ENCODE measurements at places on chromosomes 7 and 10.
A peak's percentile ranks its signal among the peaks of the same experiment; 100 is the strongest.

- DNase-seq: peak; percentile 7
Measured at GRCh38 chr7:124101173-124101768, 68.4 kb upstream of the TMEM229A start.

DNA sequence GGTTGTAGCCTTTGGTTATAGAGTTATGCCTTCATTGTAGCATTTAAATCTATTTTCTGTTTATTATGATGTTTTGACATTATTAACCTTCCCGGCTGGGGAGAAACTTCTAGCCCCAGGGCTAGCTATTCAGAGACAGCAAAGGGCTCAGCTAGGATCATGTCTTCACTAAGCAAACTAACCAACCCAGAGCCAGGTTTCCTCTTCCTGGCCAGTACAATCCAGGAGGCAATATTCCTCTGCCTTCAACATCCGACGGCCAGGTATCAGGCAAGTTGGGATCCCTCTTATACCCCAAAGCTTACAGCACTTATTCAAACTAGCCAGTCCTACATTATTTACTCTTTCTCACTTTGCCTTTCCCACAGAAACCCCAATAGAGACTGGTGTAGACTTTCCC lies 1060.7 kb upstream of the GHITM start:
- DNase-seq: no peak

- no peak for DNase-seq
Measured at GRCh38 chr10:35185260-35186034, 58.8 kb downstream of the CREM start.

- DNase-seq: no peak
Measured at GRCh38 chr7:157124690-157125089, 14.0 kb upstream of the UBE3C start.

DNA sequence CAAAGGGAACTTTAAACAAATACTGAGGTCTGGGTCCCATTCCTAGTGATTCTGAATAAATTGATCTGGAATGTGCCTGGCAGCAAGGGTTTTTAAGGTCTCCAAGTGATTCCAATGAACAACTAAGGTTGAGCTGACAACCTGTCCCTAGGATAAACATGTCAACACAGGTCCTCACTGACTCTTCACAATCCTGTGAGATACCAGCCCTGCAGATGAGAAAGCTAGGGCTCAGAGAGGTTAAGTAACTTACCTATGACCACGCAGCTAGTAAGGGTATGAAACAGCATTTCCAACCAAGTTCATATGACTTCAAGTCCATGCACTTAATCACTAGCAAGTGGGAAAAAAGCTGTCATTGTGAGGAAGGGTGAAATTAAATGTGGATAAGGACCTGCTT lies 44.0 kb downstream of the SEM1 start:
- no peak for DNase-seq

DNA sequence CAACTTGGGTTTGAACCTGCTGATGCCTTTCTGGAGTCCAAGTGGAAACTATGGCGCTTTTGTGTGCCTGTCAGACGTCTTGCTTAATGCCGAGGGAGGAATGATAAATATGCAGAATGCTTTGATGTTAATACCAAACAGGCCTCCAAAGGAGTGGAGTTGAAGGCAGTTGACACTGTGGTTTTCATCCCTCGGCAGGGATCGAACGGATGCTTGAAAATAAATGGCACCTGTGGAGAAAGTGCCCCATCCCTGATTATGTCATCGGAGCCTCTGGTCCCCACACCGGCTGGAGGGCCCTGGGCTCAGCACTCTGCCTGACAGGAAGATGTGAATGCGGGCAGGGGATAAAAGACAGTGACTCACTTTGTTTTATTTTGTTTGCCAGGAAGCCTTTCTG lies 148.7 kb upstream of the GPR26 start:
- no peak for DNase-seq

DNA sequence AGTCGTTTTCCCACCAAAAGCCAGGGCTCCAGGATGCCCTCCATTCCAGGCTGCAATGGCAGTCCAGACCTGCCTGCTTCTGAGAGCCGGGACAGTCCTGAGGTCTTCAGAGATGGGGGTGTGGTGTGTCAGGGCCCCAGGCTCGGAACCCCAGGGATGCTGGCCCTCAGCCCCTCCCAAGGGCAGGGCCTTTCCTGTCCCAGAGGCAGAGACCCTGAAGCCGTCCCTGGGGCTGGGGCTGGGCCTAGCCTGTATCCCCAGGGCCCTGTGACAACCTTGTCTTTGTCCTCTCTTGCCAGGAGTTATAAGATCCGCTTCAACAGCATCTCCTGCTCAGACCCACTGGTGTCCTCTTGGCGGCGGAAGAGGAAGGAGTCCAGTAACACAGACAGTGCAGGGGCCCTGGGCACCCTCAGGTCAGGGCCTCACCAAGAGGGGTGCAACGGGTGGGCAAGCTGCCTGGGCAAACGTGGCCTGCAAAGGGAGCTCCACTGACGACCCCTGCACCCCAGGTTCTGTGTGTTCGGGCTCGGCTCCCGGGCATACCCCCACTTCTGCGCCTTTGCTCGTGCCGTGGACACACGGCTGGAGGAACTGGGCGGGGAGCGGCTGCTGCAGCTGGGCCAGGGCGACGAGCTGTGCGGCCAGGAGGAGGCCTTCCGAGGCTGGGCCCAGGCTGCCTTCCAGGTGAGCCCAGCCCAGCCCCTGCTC lies 15.9 kb downstream of the NOS3 start:
- no peak for DNase-seq
